ENCODE measurements at places on chromosomes 16 and 17.
A peak's percentile ranks its signal among the peaks of the same experiment; 100 is the strongest.

DNA sequence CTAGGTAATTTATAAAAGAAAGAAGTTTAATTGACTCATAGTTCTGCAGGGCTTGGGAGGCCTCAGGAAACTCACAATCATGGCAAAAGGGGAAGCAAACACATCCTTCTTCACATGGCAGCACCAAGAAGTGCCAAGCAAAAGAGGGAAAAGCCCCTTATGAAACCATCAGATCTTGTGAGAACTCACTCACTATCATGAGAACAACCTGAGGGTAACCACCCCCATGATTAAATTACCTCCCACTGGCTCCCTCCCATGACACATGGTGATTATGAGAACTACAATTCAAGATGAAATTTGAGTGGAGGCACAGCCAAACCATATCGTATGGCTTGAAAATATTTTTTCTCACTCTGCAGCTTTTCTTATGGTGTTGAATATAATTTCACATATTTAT, 151.7 kb downstream of the ANKFN1 start:
- DNase-seq, result no peak

DNA sequence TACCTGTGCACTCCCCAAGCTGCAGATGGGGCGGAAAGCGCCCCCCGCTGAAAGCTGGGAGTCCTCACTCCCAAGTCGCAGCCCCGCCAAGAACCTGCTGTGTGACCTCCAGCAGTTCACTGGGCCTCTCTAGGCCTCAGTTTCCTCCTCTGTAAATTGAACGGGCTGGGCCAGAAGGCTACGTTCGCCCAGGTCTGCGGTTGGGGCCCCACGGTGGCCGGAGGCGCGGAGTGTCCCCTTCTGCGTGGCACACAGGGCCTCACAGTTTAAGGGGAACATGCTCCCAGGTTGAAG, 628 bp downstream of the GALK1 start:
- DNase-seq, result no peak

DNA sequence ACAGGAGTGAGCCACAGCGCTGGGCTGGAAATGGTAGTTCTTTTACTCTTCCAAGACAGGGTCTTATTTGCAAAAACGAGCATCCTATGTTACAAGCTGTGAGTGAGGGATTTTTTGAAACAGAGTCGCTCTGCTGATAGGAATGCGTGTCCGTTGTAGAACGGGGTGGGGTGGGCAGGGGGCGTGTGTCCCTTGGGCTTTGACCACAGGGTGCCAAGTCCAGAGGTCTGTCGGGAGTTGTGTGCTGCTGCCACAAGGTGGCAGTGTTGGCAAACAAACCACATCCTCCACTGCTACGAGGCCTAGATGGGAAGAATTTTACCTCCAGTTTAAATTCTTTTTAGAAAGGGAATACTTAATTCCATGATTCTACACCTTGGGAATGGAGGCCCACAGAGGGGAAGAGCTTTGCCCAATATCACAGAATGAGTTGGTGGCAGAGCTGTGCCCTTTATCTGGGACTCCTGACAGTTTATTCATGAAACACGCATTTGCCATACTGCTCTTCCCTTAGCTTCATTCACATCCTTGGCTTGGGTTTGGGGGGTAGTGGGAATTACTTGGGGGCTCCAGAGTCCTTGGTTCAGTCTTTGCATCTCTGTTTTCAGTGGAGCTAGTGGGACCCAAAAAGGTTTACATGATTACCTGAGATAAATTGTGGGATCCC, 30.6 kb upstream of the ETV4 start:
- peak; percentile 64 for DNase-seq

- DNase-seq, result peak; percentile 96
These were observed at the start of gene PCYT2 for GRCh38 chr17:81911277-81911961. Gene PCYT2 (minus strand): TSS chr17:81911399. CDS start chr17:81911355, 44 bp downstream.

GRCh38 chr16:56424791-56425438, 430 bp downstream of the AMFR start:
- DNase-seq, result peak; percentile 66

All from erythroblast (primary cell).